ENCODE measurements at places on chromosomes 4 and X.

DNA sequence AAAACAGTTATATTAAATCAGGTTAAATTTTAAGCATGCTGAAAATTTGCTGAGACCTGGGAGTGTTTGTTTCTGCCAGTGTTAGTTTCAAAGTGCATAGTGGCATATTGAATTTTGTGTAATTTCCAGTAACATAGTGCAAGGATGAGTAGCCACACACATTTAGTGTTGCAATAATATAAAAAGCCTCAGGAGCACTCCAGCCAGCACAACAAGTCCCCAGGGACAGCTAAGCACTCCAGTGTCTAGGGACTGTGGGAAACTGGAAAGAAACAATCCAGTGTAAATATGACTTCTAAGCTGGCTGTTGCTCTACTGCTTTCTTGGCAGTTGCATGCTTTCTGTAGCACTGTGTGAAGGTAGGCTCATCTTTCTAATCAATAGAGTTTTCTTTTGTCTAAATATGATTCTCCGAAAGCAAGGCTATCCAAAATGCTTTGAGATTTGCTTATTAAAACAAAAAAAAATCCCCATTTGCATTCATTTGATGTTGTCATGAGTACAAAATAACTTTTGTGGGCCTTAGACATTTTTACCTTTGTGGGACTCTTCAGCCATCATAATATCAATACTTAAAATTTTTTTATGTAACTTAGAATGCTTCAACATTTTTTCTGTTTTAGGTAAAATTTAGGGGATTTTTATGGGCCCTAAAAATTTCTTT, 24.2 kb upstream of the CXCL2 start:
- H3K36me3 ChIP-seq = no peaks in the 10 kb centered on the region
- H3K27ac ChIP-seq = no peak overlapping the region
- H3K4me3 ChIP-seq = no peak overlapping the region

DNA sequence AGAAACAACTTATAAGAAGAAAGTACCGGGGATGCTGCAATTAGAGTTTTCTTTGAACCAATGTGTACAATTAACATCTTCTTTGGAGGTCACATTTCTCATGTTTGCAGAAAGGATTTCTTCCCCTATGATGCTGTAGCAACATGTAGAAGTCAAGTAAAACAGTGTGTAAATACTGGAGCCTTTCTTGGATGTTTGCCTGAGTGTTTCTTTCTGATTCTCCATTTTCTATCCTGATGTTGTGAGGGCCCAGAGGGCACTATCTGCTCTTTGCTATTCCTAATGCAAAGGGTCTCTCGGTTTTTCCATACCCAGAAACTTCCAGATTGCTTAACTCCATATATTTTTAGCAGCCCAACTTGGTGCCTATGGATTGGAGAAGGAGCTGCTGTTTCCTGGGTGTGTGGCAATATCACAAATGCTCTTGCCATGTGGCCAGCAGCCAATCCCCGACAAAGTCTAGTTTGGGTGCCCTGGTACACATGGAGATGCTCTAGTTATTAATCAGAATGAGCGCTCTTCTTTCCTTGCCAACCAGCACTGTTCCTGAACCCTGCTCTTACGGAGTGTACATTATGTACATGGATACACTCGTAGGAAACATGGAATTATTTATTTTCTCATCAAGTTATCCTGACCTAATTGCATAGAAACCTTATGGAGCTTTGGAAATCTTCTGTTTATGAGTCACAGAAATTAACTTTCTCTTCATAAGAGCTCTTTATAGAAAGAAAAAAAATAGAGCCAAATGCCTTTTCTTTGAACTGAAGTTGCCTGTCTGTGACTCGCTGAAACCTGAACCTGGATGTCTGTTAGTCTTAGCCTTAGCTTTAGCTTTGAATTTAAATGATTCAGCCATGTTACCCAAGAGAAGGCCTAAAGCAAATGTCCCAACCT, 67.0 kb upstream of the GPC4 start:
- H3K36me3 ChIP-seq = no peaks in the 10 kb centered on the region
- H3K27ac ChIP-seq = no peak overlapping the region
- H3K4me1 ChIP-seq = no peaks in the 10 kb centered on the region
- no peaks in the 10 kb centered on the region for H3K27me3 ChIP-seq

DNA sequence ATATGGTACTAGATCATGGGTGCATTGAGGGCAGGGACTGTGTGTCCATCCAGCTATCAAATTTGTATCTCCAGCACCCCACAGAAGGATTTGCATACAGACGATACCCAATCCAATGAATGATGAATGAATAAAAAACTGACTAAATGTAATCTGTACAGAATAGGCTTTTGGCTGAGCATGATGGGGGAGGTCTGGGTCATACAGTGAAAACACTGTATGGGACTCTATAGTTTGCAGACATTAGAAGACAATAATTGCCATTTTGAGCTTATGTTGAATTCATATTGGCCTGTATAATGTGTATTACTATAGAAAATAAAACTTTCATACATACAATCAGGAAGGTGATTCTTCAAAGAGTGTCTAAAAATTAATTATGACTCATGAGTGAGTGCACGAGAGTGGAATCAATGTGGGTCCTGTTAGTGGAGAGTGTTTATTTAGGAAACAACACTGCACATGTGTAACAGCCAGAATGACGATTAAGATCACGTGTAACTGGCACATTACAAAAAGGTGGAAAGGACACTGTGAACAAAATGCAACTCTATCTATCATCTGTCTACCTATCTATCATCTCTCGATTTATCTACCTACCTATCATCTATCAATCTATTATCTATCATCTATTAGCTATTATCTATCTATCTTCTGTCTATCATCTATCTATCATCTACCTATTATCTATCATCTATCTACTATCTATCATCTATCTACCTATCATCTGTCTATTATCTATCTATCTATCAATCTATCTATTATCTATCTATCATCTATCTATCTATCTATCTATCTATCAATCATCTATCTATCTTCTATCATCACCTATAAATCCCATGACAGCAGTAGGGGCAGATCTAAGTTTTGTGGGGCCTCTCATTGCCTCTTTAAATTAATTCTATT, 201.3 kb downstream of the PTTG2 start:
- no peaks in the 10 kb centered on the region for H3K27me3 ChIP-seq
- DNase-seq = no peak
- H3K4me1 ChIP-seq = peaks cover 9% of the 10 kb centered on the region
- H3K27ac ChIP-seq = peak overlapping the region; percentile 37
- H3K36me3 ChIP-seq = no peaks in the 10 kb centered on the region
- no peak overlapping the region for H3K4me3 ChIP-seq

DNA sequence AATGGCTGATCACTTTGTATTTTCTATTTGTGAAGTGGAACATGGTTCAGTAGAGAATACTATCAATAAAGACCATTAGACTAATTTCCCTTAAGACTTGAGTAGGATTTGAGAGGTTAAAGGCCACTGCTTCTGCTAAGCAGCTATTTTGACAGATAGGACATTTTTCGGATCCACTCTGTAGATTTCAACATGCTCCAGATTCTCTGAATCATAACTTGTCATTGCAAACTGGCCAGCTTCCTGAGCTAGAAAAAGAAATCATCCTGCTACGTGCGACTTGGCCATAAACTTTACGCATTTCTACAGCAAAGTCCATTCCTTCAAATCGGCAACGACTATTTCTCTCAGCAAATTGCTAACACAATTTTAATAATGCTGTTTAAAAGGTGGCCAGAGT, 55.2 kb downstream of the MGST2 start:
- H3K27me3 ChIP-seq = no peaks in the 10 kb centered on the region
- no peaks in the 10 kb centered on the region for H3K36me3 ChIP-seq
- no peak for DNase-seq
- no peak overlapping the region for H3K27ac ChIP-seq
- H3K4me3 ChIP-seq = no peak overlapping the region

DNA sequence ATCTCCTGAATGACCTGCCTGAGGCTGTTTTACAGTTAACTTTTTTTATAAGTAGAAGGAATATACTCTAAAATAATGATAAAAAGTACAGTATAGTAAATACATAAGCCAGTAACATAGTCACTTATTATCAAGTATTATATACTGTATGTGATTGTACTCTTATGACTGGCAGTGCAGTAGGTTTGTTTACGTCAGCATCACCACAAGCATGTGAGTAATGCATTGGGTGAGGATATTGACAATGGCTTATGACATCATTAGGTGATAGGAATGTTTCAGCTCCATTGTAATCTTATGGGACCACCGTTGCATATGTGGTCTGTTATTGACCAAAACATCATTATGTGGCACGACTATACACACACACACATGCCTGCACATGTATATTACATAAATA, 20.5 kb downstream of the NUDT9 start:
- H3K4me1 ChIP-seq = no peaks in the 10 kb centered on the region
- H3K27me3 ChIP-seq = no peaks in the 10 kb centered on the region
- H3K27ac ChIP-seq = no peak overlapping the region
- no peak overlapping the region for H3K4me3 ChIP-seq

- H3K27ac ChIP-seq = peak overlapping the region; percentile 63
- no peaks in the 10 kb centered on the region for H3K27me3 ChIP-seq
- no peaks in the 10 kb centered on the region for H3K4me1 ChIP-seq
- no peak overlapping the region for H3K4me3 ChIP-seq
Measured at GRCh38 chr4:54940996-54941865, 184.2 kb downstream of the KDR start.

DNA sequence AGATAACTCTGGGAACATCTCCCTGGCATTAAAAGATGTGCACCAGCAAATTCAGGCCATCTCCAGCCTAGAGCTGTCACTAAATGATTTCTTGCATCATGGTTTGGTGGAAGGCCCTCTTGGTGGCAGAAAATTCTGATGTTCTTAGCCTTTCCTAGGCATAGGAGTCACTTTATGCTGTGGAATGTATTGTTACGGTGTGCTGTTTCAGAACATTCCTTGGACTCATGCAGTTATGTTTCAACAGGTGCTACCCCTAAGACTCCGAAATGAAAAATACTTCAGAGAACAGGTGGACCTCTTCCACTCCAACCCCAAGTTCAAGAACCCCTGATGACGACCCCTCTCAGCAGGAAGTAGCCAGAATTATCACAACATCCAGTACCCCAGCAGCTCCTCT, 20.3 kb upstream of the PAPSS1 start:
- no peaks in the 10 kb centered on the region for H3K27me3 ChIP-seq
- H3K36me3 ChIP-seq = no peaks in the 10 kb centered on the region
- no peak overlapping the region for H3K27ac ChIP-seq

- H3K36me3 ChIP-seq = no peaks in the 10 kb centered on the region
- DNase-seq = no peak
- H3K4me3 ChIP-seq = no peak overlapping the region
- H3K4me1 ChIP-seq = peaks cover 23% of the 10 kb centered on the region
- H3K27ac ChIP-seq = no peak overlapping the region
- H3K27me3 ChIP-seq = peaks cover 64% of the 10 kb centered on the region
Measured at GRCh38 chr4:173507471-173508385, 22.3 kb downstream of the HAND2 start.

GRCh38 chr4:62320612-62321011, 1120.5 kb downstream of the ADGRL3 start:
- no peak for DNase-seq
- H3K27me3 ChIP-seq = no peaks in the 10 kb centered on the region
- no peaks in the 10 kb centered on the region for H3K4me1 ChIP-seq
- no peak overlapping the region for H3K27ac ChIP-seq
- no peaks in the 10 kb centered on the region for H3K36me3 ChIP-seq
- H3K4me3 ChIP-seq = no peak overlapping the region

DNA sequence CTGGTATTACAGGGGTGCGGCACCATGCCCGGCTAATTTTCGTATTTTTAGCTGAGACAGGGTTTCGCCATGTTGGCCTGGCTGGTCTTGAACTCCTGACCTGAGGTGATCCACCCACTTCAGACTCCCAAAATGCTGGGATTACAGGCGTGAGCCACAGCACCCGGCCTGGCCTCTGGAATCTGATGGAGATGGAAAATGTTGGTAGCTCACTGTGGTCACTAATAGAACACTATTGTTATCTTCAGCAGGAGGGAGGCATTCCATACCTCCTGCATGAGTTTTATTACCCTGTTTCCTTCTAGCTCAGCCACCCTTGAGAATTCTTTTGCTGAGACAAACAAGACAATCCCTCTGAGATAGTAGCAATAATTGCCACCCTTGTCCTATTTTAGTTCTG, 105.0 kb downstream of the SHROOM3 start:
- H3K4me3 ChIP-seq = no peak overlapping the region
- no peaks in the 10 kb centered on the region for H3K27me3 ChIP-seq
- no peaks in the 10 kb centered on the region for H3K36me3 ChIP-seq
- H3K27ac ChIP-seq = no peak overlapping the region
- no peak for DNase-seq
- H3K4me1 ChIP-seq = no peaks in the 10 kb centered on the region

DNA sequence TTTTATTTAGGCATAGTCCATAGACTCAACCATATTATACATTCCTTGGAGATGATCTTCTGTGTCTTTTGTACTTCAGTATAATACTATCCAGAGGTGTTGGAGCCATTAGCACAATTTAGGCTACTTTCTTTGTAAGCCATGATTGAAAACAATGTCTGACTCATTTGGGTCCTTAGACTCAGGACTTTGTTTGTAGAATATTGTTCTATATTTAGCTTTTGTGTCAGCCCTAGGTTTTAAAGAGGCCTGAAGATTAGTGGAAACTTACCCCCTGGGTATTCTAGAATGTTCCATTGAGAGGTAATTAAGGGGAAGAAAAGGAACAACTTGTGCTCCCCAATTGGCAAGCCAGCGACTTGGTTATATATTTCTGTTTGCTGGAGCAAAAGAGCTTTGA, 145.2 kb upstream of the SCML1 start:
- no peak overlapping the region for H3K27ac ChIP-seq
- no peaks in the 10 kb centered on the region for H3K4me1 ChIP-seq
- H3K4me3 ChIP-seq = no peak overlapping the region
- H3K27me3 ChIP-seq = no peaks in the 10 kb centered on the region
- no peak for DNase-seq

DNA sequence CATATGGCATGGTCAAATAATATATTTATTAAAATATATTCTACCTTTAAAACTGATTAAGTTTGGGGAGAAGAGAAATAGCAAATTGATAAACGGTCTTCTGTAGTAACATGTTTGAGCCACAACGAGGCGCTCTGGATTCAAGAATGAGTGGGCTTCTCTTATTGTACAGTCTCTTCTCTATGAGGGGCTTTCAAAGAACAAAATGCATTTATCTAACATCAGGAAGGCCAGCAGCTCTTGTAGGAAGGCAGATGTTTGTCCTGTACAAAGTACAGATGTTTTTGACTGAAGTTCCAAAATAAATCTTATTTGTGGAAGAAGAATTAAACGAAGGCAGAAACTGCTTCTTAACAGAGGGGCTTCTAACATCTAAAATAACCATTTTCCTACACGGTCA, 153.6 kb downstream of the RASL11B start:
- H3K27ac ChIP-seq = no peak overlapping the region
- no peak overlapping the region for H3K4me3 ChIP-seq
- H3K36me3 ChIP-seq = no peaks in the 10 kb centered on the region
- H3K4me1 ChIP-seq = no peaks in the 10 kb centered on the region

GRCh38 chrX:6384371-6384770, 150.5 kb downstream of the VCX3A start:
- H3K27ac ChIP-seq = no peak overlapping the region
- no peak overlapping the region for H3K4me3 ChIP-seq

GRCh38 chr4:139483000-139483399, 29.1 kb downstream of the RAB33B start:
- no peaks in the 10 kb centered on the region for H3K27me3 ChIP-seq
- no peaks in the 10 kb centered on the region for H3K36me3 ChIP-seq
- H3K4me1 ChIP-seq = no peaks in the 10 kb centered on the region
- no peak overlapping the region for H3K27ac ChIP-seq
- no peak overlapping the region for H3K4me3 ChIP-seq
- no peak for DNase-seq

GRCh38 chr4:37243722-37244582, 591 bp upstream of the NWD2 start:
- peaks cover 15% of the 10 kb centered on the region for H3K27me3 ChIP-seq
- H3K27ac ChIP-seq = no peak overlapping the region
- DNase-seq = no peak
- H3K4me3 ChIP-seq = no peak overlapping the region

GRCh38 chrX:120749141-120749846, 119.4 kb upstream of the C1GALT1C1 start:
- H3K27ac ChIP-seq = no peak overlapping the region
- H3K4me1 ChIP-seq = peaks cover 3% of the 10 kb centered on the region
- H3K27me3 ChIP-seq = no peaks in the 10 kb centered on the region
- H3K36me3 ChIP-seq = no peaks in the 10 kb centered on the region
- DNase-seq = no peak

All from effector memory CD4-positive, alpha-beta T cell (primary cell).